Activated naive CD8-positive, alpha-beta T cell treated with anti-CD3 and anti-CD28 coated beads, Interleukin-2, amount 50 U/mL, for 16 hours (primary cell): ENCODE measurements at places on chromosomes 11 and 22.

- DNase-seq = peak; percentile 20
Measured at GRCh38 chr22:39174498-39175352, 22.2 kb upstream of the CBX7 start.

- DNase-seq = no peak
Measured at GRCh38 chr11:120316880-120317688, 8.0 kb upstream of the TLCD5 start.

DNA sequence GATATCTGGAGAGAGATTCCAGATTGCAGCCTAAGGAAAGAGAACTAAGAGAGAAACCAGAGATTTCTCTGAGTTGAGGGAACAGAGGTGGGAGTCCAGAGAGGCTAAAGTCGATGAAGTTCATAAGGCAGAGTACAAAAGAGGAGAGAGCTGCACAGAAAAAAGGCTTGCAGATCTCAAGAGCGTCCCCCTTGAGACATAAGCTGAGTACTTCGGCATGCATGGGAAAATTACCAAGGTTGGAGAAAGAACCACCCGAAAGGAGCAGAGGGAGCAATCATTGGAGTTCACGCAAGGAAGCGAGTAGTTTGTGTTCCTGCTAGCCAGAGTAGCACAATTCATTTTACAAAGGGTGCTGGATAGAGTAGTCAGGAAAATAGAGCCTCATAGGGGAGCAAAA is 293.5 kb downstream of the TMEM135 start:
- no peak for DNase-seq

GRCh38 chr11:14713496-14714244 is 70.1 kb downstream of the PDE3B start:
- DNase-seq = no peak

GRCh38 chr11:86292912-86293616 is 9.0 kb upstream of the HIKESHI start:
- no peak for DNase-seq

GRCh38 chr11:110027627-110028371 is 65.4 kb upstream of the ZC3H12C start:
- no peak for DNase-seq

- DNase-seq = no peak
Measured at GRCh38 chr11:30730011-30730410, 143.9 kb upstream of the MPPED2 start.

DNA sequence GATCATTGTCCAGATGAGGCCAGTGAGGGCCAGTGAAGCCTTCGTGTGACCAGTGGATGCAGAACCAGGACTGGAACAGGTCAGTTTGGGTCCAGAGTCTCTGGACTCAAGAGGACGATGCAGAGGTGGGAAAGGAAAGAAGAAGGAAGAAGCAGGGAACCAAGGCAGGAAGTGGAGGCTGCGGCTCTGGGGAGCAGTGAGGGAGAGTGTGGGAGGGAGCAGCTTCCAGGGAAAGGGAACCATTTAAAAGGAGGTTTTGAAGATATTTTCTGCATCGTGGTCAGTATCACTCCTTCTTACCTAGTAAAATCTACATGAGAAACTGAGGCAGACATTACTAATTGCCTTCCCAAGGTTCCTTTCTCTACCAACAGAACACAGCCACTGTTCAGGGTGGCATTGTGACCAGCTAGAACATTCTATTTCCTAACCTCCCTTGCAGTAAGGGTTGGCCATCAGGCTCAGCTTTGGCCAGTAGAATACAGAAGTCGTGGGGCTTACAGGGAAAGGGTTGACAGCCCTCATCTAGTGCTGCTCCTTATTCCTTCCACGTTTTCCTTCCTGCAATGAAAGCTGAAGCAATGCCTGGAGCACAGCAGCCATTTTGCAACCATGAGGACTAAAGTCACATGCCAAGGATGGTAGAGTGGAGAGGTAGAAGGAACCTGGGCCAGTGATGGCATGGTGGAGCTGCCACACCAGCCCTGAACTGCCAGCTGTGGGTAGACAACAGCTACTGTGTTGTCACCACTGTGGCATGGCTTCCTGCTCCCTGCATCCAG is 29.1 kb upstream of the LINC01488 start:
- no peak for DNase-seq

GRCh38 chr11:18243783-18244362 is 4.6 kb downstream of the SAA2 start:
- DNase-seq = no peak

DNA sequence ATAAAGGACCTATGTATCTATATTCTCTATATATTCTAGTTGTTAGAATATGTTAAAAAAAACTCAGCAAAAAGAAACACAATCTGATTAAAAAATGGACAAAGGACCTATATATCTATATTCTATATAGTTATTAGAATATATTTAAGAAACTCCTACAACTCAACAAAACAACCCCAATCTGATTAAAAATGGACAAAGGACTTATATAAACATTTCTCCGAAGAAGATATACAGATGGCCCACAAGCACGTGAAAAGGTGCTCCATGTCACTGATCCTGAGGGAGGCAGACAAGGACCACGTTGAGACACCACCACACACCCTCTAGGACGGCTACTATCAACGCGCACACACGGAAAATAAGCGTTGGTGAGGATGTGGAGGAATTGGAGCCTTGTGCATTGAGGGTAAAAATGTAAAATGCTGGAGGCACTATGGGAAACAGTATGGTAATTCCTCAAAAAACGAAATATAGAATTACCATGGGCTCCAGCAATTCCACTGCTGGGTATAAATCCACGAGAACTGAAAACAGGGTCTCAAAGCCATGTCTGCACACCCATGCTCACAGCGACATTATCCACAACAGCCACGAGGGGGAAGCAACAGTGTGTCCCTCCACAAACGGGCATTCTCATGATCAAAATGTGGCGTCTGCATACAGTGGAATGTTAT is 22.7 kb downstream of the YPEL1 start:
- no peak for DNase-seq

DNA sequence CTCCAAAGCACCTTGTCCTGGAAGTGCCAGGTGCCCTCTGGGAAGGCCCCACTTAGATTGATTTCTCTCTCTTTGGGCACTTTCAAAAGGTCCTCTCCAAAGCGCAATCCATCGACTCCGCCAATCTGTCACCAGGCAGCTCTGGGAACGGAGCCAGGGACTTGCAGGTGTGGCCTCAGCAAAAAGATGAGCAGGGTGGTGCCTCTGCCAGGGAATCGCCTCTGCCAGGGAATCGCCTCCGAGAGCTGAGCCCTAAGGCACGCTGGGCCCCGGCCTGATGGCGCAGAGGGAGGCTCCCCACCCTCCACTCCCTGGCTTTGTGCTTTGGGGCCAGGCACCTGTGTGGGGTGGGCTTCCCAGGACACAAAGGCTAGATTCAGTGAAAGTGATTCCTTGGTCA is 1391.3 kb downstream of the TBC1D22A start:
- DNase-seq = no peak

DNA sequence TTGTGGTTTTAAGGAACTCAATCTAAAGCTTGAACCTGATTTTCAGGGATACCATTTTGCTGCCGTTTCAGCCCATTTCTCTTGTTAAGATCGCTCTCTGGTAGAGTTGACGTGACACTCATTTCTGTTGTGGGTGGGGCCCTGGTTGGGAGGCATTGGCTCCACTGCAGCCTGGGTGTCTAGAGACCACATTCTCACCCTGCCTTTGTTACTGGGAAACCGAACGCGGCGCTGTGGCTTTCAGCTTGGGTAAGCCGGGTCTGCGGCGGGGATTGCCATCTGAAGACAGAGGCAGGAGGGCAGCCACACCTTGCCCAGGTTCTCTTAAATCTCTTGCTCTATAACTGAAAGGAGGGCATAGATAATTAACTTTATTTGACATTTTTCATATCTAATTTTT is 3.2 kb downstream of the EHF start:
- no peak for DNase-seq

DNA sequence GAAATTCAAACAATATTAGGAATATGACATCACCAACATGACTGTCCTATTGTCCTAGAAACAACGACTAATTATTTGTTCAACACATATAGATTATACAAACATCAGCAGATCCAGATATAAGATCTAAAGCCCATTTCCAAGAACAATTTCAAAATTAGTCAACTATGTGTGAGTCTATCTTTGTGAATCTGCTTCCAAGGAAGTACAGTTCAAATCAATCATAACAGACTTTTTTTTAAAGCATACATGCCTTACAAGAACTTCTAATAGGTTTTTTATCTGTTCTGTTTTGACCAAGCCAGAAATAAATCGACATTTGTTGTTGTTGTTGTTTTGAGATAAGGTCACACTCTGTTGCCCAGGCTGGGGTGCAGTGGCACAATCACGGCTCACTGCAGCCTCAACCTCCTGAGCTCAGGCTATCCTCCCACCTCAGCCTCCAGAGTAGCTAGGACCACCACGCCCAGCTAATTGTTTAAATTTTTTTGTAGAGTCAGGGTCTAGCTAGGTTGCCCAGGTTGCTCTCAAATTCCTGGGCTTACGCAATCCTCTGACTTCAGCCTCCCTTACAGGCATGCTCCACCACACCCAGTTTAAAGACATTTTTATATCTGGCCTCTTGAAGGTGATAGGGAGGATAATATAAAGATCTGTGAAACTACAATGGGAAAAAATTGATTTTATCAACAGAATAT is 54.8 kb downstream of the DENND5A start:
- DNase-seq = no peak

GRCh38 chr11:22521226-22521625 is 104.4 kb downstream of the FANCF start:
- no peak for DNase-seq

DNA sequence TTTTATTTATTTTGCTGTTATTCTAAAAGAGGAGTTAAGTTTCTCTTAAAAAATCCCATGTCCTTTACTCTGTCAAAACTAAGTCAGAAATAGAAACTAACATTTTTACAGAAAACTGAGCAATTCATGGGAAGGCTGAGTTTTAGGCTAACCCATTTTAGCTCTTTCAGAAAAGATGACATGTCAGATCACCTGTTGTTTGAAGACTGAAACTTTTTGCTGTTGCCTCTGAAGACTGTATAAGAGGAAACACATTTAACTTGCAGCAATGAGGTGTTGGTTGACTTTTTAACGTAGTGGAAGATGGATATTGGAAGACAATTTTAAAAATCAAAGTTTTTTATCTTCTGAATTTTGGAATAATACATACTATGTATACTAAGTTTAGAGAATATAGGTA is 115.4 kb downstream of the METTL15 start:
- DNase-seq = no peak

DNA sequence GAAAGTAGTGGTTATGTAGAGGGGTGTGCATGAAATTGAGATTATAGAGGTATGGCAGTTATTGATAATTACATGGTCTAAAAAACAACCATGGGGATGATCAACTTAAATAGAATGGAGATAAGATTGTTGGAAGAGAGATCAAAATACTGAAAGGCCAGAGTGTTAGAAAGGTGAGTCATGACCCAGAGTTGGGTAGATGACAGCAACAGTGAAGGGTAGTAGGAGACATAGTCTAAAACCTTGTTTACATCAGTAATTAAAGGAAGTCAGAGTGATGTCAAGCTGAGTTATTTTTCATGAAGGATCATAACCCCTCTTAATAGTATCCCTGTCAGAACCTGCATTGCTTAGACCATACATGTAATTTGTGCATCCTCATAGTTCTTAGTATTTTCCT is 110.9 kb downstream of the ELP4 start:
- DNase-seq = no peak

GRCh38 chr22:20231514-20232236 is 36.4 kb downstream of the RTN4R start:
- no peak for DNase-seq

GRCh38 chr11:70944636-70945035 is 307.7 kb downstream of the SHANK2 start:
- no peak for DNase-seq

GRCh38 chr11:34189191-34189590 is 83.8 kb downstream of the NAT10 start:
- no peak for DNase-seq

DNA sequence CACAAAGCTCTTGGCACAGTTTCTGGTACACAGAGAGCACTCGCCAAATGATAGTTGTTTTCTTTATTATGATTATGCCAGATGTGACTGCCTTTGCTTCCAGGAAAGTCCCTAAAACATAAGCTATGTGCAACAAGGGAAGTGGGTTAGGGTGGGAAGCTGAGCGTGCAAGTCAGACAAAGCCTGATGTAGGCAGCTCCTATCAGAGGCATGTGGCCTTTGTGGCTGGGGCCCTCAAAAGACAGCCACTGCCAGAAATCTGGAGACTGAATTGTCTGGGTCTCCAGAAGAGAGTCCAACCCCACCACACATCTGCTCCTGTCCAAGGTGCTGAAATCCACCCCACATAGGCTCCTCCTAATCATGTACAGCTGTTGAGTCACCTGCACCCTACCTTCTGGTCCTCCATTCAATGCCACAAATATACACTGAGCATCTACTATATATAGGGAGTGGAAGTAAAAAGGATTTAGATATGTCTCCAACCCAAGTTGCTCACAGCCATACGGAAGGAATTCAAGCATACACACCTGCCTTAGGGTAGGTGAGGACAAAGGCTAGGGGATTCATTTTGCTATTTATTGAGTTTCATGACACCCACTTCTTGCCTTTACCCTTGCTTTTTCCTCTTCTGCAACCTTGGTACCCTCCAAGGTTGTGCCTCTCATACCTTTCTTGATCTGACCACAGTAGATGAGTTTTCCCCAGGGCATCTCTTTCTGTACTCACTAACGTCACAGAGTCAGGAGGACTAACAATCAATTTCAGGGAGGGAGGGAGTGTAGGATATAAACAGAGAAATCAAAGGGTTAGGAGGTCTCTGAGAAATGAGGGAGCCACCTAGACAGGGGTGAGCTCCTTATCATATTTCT is 12.4 kb downstream of the SEC14L3 start:
- no peak for DNase-seq

- no peak for DNase-seq
Measured at GRCh38 chr11:115760461-115761320, 256.5 kb upstream of the CADM1 start.

- DNase-seq = no peak
Measured at GRCh38 chr11:35170503-35170902, 31.5 kb downstream of the CD44 start.

DNA sequence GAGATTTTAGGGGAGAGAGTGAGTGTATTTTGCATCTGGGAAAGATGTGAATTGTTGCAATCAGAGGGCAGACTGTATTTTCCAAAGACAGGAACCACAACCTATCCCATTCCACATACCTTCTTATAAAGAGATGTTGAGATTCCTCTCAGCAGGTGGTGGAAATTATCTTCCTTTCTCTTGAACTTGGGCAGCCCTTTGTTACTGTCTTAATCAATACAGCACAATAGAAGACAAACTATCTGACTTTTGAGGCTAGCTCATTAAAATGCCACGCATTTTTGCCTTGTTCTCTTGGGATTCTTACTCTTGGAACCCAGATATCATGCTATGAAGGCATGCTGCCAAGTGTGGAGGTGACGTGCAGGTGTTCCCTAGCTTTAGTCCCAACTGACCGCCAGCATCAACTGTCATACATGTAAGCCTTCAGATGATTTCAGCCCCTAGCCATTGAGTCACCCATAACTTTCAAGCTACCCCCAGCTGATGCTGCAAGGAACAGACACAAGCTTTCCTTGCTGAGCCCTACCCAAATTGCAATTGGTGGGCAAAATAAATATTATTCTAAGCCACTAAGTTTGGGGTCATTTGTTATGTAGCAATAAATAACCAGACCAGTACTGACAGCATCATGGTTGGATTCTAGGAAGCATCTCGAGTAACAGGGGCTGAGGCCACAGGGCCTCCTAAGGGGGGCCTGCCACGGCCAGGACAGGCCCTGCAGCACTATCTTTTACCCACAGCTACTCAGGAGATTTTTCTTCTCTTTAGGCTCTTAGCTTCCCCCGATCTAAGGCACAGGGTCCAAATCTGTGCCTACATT is 63.0 kb downstream of the RPL27A start:
- DNase-seq = no peak
